Osteoblast (primary cell): ENCODE measurements at places on chromosomes 7 and 10. TPM values are rescaled to one million over a fixed set of nuclear protein-coding genes. Genes with fewer than 3 reads are reported as not detected.

- DNase-seq = no peak
Measured at GRCh38 chr7:69130396-69130795, 467.9 kb upstream of the AUTS2 start.

- peak; percentile 86 for DNase-seq
Measured at GRCh38 chr7:107659666-107660065, 962 bp upstream of the SLC26A4 start.

DNA sequence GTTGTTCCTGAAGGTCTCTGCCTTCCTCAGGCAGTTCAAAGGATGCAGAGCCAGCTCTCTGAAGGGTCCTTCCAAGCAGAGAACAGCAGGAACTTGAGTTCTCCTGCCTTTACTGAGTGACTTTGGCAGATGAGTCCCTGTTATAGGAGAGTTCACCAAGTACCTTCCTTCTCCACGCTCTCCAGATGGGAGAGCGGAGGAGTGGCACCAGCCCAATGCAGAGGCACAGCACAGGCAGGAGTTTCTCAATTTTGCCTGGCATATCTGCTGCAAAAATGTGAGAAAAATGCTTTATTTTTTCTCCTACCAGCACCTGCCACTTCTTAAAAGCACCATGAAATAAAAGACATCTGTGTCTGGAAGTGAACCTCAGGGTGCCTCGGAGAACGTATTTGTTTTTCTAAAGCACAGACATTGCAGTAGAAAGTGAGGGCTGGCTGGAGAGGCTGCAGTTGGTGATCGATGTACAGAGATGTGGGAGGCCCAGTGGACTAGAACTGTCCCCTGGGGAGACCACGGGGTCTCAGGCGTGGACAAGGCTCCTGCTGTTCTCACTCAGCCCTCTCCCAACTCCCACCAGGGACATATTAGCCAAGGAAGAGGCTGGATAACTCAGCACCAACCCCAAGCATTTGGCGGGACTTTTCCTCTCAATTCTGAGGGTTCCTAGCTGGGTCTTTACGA, 174.5 kb downstream of the WDR37 start:
- DNase-seq = no peak

- no peak for DNase-seq
Measured at GRCh38 chr10:91813251-91813650, 15.0 kb downstream of the TNKS2 start.

DNA sequence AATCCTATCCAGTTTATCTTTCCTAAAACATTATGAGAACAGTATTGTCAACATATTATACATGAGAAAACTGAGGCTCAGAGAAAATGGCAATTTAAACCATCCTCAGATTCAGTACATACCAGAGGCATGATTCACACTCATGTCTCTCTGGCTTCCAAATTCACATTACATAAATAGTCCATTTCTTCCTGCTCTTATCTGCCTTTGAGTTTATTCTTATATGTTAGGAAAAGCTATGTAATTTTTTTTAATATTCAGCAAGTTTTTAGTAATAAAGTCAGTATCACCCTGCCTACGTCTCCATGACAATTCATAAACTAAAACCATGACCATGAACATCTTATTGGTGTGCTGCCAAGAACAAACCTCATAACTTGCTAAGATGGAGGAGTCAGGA, 1260.2 kb upstream of the SORCS1 start:
- no peak for DNase-seq

GRCh38 chr10:58477902-58478301, 34.8 kb upstream of the BICC1 start:
- DNase-seq = no peak

GRCh38 chr7:155027879-155028278, 25.0 kb upstream of the PAXIP1 start:
- DNase-seq = no peak

GRCh38 chr10:97321032-97321803, 2.1 kb downstream of the FRAT1 start:
- peak; percentile 65 for DNase-seq

DNA sequence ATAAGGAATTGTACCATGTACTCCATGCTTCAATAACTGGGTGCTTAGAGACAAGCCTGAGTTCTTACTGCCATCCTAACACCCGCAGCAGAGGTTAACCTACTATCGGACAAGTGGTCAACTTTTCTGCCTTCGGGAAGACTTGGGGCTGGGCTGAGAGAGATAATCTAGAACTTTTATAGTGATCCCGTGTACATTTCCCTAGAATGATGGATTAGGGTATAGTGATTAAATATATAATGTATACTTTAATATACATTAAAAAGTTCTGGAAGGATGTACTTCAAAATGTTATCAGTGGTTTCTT, 12.2 kb upstream of the HNRNPF start:
- no peak for DNase-seq

DNA sequence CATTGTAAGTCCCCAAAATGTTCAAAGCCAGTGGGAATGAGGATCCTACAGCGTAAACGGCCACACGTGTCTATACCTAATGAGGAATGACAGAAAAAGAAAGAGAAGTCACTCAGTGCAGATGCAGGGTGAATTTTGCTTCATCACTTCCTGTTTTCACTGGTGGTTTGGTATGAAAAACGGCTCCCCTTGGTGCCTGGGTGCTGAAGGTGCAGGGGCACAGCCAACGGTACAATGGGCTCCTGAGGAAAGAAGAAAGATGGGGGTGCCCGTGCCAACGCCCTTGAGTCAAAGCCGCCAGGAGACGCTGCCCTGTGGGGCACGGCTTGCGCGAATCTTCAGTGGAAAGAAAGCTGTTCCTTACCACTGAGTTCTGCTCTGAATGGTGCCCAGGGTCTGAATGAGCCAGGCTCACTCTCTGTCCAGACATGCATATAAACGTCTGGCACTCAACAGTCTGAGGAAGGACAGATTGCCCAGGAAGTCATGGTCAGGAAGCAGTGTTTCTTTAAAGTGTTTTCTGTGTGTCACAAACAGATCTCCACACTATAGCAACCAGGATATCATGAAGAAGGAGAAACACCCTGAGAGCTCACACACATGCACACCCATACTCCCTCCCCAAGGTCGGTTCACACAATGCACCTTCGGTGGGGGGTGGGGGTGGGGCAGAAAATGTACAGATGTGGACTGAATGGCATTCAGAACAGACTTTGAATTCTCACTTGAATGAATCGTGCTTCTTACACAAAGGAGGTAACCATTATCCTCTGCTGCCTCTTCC, 105.8 kb downstream of the ELMO1 start:
- DNase-seq = no peak

DNA sequence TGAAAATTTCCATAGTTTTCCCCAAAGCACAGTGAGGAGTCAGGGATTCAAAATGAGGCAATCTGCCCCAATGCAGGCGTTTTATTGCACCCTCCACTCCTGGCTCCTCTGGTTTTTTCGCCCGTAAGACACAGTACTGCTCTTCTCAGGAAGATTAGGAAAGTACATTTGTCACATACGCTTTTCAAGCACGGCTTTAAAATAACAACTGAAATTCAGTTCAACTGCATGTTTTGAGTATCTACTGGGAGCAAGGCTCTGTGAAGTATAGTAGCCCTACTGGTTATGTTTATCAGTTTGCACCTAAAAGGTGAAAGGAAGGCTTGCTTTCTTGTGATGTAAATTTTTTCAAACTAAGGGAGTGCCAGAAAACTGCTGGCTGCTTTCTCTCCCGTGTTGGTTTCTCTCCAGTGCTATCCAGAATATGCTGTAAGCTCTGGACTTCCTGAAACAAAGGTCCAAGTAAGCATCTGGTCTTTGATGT, 1.9 kb upstream of the SGMS1 start:
- no peak for DNase-seq

GRCh38 chr7:121046893-121047468, 58.5 kb downstream of the CPED1 start:
- no peak for DNase-seq

DNA sequence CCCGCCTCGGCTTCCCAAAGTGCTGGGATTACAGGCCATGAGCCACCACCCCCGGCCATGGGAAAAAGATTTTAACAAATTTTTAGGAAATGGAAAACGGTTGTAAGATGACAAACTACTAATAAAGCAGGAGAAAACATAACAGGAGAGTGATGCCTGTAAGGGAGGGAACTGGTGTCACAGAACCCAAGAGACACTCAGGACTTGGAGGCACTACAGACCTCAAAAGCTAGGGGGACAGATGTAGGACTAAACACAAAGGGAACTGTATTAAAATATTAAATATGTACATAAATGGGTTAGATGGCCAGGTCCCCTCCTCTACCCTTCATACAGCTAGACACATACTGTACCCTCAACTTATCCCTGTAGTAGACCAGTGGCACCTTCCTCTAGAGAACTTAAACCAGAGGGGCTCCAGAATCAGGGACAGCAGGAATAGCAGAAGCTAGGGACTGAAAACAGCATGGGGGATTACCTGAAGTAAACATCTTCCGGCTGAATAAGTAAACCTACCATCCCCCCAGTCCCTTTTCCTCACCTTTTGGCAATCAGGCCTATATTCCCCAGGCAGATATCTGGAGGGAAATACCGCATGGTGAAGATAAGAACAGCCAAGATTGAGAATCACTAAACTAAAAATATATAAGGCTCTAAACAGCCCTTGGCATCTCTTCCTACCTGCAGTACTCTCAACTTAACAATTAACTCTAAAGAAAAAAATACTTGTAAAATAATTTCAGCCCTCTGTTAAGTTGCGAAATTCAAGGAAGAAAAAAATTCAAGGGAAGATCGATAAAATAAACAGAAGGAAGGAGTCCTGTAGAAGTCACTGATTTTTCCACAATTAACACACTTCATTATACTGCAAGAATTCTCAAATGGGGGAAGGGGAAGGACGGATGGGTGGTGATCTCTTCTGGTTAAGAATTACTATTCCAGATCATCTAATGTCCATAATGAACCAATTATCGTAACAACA, 15.5 kb downstream of the TM9SF3 start:
- no peak for DNase-seq

GRCh38 chr10:95125582-95125981, 56.3 kb upstream of the CYP2C8 start:
- DNase-seq = no peak

DNA sequence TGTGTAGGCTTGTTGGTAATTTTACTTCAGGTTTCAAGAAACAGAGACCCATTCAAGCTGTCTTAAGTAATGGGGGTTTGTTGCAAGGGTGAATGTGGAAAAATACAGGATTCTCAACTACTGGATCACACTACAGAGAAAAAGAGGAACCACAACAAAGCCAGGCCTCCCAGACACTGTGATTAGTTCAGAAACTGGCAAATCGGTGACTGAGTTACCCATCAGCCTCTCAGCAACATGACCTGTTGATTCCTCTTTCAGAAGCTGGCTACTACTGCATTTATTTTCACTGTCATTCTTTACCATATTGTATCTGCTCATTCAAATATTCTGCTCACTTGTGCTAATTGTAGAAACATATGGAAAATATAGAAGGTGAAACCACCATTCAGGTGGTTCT, 16.0 kb downstream of the CCDC71L start:
- no peak for DNase-seq

- DNase-seq = peak; percentile 70
Measured at GRCh38 chr7:32283546-32283945, 206.6 kb downstream of the LSM5 start.

GRCh38 chr7:40733114-40733513, 598.3 kb downstream of the SUGCT start:
- no peak for DNase-seq

GRCh38 chr7:2244404-2244995, 2.5 kb downstream of the NUDT1 start:
- DNase-seq = no peak

DNA sequence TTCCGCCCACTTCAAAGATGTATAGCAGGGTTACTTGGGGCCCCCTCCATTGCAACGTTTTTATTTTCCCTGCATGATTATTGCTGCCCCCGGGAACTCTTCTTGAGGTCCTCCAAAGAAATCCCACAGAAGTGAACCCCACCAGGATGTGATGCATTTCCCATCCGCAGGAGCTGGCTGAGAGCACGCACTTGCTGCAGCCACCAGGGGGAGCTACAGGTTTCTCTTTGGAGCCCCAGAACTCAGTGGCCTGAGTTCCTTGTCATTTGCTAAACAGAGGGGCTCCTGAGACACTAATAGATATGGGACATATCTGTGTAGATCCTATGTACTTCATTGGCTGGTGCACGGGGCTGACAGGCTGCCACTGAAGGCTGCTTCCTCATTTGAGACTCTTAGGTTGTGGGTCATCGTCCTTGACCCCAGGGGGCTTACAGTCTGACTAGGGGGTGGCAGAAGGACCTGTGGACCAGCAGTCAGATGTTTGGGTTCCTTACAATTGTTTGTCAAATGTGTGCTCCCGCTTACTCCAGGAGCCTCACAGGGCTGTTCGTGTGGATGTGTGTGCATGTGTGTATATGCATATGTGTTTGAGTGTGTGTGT, 52.3 kb upstream of the ENO4 start:
- DNase-seq = peak; percentile 93

DNA sequence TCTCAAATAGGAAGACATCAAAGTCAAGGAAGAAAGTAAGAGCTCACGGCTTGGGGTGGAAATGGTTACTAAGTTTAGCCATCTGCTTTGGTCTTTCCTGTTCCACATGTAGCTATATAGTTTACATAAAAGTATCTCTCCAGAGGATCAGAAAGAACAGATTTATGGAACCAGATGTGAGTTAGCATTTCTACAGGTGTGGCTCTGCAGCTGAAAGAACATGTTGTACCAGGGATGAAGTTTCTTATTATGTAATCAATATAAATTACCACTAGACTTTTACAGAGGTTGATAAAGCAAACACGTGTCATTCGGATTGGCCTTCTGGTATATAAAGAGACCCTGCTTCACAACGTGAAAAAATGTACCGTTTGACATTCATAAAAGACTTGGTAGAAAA, 19.9 kb downstream of the CALD1 start:
- no peak for DNase-seq

- DNase-seq = peak; percentile 98
Measured at GRCh38 chr7:45000093-45001032, at the start of gene CCM2. Gene CCM2 (plus strand): TSS chr7:45000201. CDS start chr7:45000334, 133 bp downstream.

- DNase-seq = peak; percentile 66
Measured at GRCh38 chr10:132550366-132551092, 12.9 kb downstream of the INPP5A start.

- peak; percentile 87 for DNase-seq
Measured at GRCh38 chr10:132461103-132461682, 64.2 kb downstream of the PWWP2B start.

Gene HELLS
- 5.8 and 9.4 TPM in 2 replicates for total RNA-seq

Gene NODAL
- not detected in 2 replicates for total RNA-seq

Gene CDHR1
- under 0.01 TPM in 1 of 2 replicates, not detected in the other for total RNA-seq

Gene THSD7A
- under 0.01 TPM in 2 replicates for total RNA-seq

Gene GRM3
- not detected in 2 replicates for total RNA-seq

Gene MYOZ1
- total RNA-seq = not detected in 2 replicates

Gene EPHB4
- 41.8 and 47.0 TPM in 2 replicates for total RNA-seq

Gene ITIH5
- total RNA-seq = 0.88 and 2.2 TPM in 2 replicates

Gene ADRA2A
- total RNA-seq = 0.29 and 0.72 TPM in 2 replicates

Gene TRIM73
- total RNA-seq = 0.36 and 1.5 TPM in 2 replicates

Gene ANKRD61
- total RNA-seq = not detected in 2 replicates

Gene TEX47
- not detected in 2 replicates for total RNA-seq

Gene SMC3
- total RNA-seq = 20.0 and 20.3 TPM in 2 replicates

Gene PLAC9
- 17.1 and 19.2 TPM in 2 replicates for total RNA-seq

Gene CHRM2
- under 0.01 and 1.2 TPM in 2 replicates for total RNA-seq
